Ascending aorta (tissue), 2 donors: ENCODE measurements at places on chromosomes 4 and X.

DNA sequence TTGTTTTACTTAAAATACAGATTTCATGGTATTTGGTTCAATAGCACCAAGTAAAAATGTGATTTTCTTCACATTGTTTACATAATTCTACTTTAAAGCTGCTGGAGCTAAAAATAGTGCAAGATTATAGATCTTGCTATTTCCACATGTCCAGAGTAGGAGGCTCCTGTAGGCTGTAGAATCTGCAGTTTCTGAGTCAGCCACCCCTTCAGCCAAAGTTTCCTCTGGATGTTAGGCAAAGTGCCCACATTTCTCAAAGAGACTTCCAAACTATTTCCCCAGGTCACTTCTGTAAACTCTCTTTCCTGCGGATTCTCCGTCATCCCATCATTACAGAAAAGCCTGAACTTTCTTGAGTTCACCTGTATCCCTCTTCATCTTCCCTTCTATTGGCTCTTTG lies 342.5 kb upstream of the FSTL5 start:
- no peaks in the 10 kb centered on the region for H3K4me1 ChIP-seq
- H3K36me3 ChIP-seq, result no peaks in the 10 kb centered on the region
- H3K4me3 ChIP-seq, result no peak overlapping the region
- no peak overlapping the region for H3K27ac ChIP-seq

GRCh38 chr4:170581322-170581721 lies 491.6 kb upstream of the AADAT start:
- no peak overlapping the region for H3K4me3 ChIP-seq
- H3K27me3 ChIP-seq, result no peaks in the 10 kb centered on the region
- H3K4me1 ChIP-seq, result no peaks in the 10 kb centered on the region
- H3K36me3 ChIP-seq, result no peaks in the 10 kb centered on the region

DNA sequence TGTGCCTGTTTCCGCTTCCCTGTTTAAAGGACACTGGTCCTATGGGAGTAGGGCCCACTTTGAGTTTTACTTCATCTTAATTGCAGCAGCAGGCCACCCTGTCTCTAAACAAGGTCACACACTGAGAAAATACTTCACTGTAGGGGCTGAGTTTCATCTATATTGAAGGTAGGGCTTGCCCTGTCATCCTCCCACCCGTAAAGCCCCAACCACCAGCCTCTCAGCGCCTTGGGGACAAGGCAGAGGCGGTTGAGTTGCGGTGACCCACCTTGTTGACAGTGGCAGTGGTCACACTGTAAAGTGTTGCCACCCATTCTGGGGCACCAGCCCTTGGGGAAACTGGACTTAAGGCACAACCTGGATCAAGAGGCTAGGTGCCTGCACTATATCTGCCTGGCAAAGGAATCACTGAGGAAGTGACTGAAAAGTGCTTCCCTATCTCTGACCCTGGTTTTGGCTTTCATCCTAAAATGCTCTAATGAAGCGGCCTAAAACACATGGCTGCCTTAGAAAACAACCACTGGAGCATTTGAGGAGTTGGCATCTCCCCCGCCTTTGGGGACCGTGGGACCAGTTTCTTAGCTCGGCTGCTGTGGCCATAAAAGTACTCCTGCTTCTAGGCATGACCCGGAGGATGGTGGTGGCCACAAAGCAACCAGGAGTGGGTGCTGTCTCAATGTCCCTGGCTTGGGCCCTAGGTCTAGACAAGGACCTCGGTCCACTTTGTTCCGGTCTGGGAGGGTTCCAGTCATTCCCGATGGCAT lies 7.8 kb upstream of the WDR1 start:
- no peak overlapping the region for H3K27ac ChIP-seq
- H3K27me3 ChIP-seq, result no peaks in the 10 kb centered on the region
- no peak overlapping the region for H3K4me3 ChIP-seq
- H3K36me3 ChIP-seq, result no peaks in the 10 kb centered on the region

DNA sequence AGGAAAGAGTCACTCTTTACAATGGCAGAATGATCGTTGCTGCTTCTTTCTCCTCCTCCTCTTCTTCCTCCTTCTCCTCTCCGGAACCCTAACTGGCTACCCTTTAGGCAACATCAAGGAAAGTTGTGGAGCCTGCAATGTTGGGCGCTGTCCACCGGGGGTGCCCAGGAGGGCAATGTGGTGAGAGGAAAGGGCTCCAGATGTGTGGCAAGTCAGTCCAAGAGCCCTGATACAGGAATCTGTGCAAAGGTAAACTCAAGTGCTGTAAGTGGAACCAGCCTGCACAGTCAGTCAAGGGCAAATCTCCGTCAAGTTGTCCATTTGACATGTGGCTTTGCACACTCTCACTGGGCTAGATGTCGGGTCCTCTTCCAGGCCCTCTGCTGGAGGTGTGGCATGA lies 2.8 kb downstream of the RTL5 start:
- H3K27ac ChIP-seq, result no peak overlapping the region
- no peaks in the 10 kb centered on the region for H3K27me3 ChIP-seq
- no peak overlapping the region for H3K4me3 ChIP-seq

- no peaks in the 10 kb centered on the region for H3K4me1 ChIP-seq
- H3K27me3 ChIP-seq, result no peaks in the 10 kb centered on the region
- DNase-seq, result no peak
These were observed 30.2 kb downstream of the CLDN2 start for GRCh38 chrX:106950381-106950780.

DNA sequence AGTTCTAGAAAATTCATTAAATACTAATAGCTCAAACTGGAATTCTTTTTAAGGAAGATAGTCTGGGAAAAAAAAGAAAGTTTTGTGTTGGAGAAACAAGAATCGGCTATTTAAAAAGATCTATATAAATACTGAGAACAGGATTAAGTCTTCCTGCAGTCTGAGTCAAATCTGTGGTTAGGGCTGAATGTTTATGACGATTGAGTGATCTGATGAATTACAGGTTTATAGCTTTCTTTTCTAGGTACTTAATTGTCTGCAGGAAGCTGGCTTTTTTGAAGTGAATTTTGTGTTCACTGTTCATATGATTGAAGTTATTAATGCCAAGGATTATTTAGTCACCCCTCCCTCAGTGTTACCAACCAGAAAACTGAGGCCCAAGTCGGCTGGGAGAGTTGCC lies 42.2 kb downstream of the TLL1 start:
- DNase-seq, result no peak
- no peaks in the 10 kb centered on the region for H3K36me3 ChIP-seq
- H3K4me1 ChIP-seq, result no peaks in the 10 kb centered on the region
- H3K27ac ChIP-seq, result no peak overlapping the region
- H3K27me3 ChIP-seq, result no peaks in the 10 kb centered on the region
- H3K4me3 ChIP-seq, result no peak overlapping the region

DNA sequence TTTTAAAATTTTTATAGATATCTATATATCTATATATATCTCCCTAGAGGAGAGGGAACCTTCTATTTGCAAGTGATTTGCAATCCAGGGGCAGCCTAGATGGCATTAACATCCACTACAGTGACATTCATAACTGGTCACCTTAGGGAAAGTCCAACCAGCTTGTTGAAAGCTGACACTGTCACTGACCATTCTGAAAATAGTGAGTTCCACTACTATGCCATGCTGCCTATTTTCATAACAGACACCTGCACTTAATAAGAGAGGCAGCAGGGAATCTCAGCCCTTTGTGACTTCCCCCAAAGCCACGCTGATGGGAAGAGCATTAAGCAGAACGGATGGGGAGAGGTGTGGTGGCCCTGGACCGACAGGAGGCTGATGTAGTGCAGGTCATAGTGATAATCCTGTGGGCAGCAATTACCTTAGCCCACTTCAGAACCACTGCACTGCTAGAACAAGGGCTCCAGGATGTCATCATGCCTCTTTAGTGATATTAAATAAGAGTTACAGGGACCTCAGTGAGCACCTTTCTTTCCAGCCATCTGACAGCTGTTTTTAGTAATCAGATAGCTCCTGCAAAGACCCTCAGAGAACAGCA lies 51.3 kb downstream of the GPRIN3 start:
- no peaks in the 10 kb centered on the region for H3K4me1 ChIP-seq
- no peaks in the 10 kb centered on the region for H3K27me3 ChIP-seq
- DNase-seq, result no peak
- no peaks in the 10 kb centered on the region for H3K36me3 ChIP-seq
- no peak overlapping the region for H3K4me3 ChIP-seq

DNA sequence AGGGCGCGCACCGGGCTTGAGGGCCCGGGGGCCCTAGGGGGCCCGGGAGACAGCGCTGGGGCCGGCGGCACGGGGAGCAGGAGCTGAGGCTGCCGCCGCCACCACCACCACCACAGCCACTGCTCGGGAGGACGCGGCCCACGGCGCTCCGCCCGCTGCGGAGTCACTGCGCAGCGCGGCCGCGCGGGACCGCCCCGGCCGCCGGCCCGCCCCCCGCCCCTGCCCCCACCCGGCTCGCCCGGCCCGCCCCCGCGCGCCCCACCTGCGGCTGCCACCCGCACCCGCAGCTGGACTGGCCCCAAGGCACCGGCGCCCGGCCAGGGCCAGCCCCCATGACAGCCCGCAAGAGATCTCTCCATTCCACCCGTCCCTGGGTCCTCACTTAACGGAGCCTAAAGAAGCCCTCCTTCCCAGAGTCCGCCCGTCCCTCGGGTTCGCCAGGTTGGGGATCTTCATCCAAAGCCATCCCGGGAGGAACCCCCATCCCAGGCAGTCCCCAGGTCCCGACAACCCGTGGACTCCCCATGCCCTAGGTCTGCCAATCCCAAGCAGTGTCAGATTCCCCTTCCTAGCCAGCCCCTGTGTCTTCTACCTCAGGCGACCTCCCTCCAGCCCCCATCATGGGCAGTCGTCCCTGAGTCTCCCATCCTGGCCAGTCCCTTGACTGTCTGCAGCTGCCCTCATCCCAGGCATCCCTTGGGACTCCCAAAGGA lies 40.0 kb upstream of the IQSEC2 start:
- H3K4me1 ChIP-seq, result no peaks in the 10 kb centered on the region
- no peaks in the 10 kb centered on the region for H3K36me3 ChIP-seq
- peak overlapping the region; percentile 65 for H3K4me3 ChIP-seq
- no peak for DNase-seq
- H3K27me3 ChIP-seq, result peaks cover 7% of the 10 kb centered on the region

- no peaks in the 10 kb centered on the region for H3K27me3 ChIP-seq
- H3K4me1 ChIP-seq, result no peaks in the 10 kb centered on the region
- no peak overlapping the region for H3K27ac ChIP-seq
- DNase-seq, result no peak
These were observed 100.8 kb downstream of the ARSJ start for GRCh38 chr4:113878668-113879067.

DNA sequence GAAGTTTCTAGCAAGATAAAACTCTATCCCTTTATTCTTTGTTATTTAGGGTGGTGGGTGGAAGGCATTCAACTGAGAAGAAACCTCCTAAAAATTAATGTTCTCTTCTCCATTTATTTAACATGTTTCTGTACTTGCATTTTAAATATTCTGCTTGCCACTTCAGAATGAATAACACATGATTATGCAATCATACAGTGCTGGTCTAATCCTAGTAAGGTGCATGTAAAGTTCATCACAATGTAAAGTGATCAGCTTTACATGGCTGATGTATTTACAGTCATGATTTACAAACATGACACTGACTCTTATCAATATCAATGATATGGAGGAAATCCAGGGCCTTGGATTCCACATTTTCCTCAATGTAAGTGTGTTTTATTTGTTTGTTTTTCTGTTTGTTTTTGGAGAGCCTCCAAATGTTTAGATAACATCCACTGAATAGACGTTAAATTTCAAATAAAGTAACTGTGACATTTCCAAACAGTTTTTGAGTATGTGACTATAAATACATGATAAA lies 342.1 kb upstream of the CTSO start:
- no peaks in the 10 kb centered on the region for H3K27me3 ChIP-seq
- no peak overlapping the region for H3K4me3 ChIP-seq
- no peaks in the 10 kb centered on the region for H3K4me1 ChIP-seq
- H3K27ac ChIP-seq, result no peak overlapping the region
- no peak for DNase-seq
- H3K36me3 ChIP-seq, result no peaks in the 10 kb centered on the region

DNA sequence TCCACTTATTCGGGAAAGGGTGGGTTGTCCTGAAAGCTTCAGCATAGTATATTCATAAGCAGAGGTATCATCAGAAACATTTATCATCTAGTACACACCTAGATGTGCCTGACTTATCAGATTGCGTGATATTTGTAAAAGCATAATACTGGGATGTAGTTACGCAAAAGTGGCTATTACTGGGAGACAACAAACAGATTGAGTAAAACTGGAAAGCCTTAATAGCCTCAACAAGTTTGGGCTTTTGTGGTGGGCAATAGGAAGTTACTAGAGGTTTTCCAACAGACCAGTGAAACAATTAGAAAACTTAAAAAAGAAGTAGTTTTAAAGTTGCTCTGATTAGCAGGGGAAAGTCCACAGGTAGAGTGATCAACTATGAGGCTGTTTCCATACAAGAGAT lies 39.8 kb downstream of the GPRIN3 start:
- no peak overlapping the region for H3K27ac ChIP-seq
- no peaks in the 10 kb centered on the region for H3K36me3 ChIP-seq
- no peaks in the 10 kb centered on the region for H3K27me3 ChIP-seq
- no peak overlapping the region for H3K4me3 ChIP-seq
- no peaks in the 10 kb centered on the region for H3K4me1 ChIP-seq
